ENCODE measurements at places on chromosomes 4 and X.

- DNase-seq, result no peak
Observed at GRCh38 chrX:151239751-151240150, 63.4 kb downstream of the GPR50 start.

GRCh38 chrX:153468008-153468580, 2.3 kb downstream of the HAUS7 start:
- DNase-seq, result no peak

DNA sequence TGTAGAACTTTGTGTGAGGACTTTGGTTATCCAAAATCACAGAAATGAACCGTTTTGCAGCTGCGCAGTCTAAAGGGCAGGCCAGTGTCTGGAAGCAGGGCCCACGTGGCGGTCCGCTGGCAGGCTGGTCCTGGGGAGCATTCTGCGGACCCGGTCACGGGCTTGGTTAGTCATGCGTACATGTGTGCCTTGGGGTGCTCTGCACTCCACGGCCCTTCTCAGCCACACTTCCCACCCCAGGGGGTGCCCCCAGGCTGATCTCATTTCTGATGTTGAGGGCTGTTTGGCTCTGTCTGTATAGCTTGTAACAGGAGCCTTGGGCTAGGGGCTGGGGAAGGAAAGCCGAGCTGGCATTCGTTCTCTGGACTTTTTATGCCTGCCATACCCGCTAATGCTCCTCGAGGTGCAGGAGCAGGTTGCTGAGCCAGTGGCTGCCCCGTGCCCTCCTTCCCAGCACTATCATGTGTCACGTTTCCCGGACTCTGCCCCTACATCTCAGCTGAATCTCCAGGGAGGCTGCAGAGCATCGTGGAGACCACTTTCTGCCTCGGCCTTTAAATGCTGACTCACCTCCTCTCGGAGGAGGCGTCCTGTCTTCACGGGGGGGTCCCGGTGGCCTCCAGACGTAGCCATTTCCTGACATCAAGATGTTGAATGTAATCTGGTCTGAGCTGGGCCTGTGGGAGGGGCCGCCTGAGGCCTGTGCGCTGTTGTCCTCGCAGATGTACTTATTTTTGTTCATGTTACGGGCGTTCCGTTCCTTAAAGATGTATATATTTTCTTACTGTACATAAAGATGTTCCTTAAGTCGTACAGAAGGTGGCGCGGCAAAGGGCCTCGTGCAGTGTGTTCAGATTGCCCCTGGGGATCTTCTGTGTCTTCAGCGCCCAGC, 11.4 kb upstream of the TADA2B start:
- no peak for DNase-seq

- DNase-seq, result no peak
Observed at GRCh38 chrX:67545036-67545821, 1.4 kb downstream of the AR start.

DNA sequence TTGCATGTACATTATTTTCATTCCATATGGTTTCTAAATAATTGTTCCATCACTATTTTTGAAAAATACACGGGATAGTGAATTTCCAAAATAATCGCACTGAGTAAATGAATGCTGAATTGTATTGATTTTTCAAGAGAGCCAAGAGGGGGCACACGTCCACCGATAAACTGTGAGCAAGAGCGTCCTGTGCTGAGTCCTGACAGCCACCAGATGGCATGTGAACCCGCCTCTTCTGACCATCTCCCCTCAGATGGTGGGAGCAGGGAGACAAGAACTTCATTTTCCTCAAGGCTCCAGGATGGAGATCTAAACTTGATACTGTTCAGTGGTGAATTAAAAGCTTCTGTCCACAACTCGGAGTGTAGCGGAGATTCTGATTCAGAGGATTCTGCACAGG, 30.6 kb upstream of the IL9R start:
- peak; percentile 19 for DNase-seq

- DNase-seq, result peak; percentile 33
Observed at GRCh38 chr4:5812506-5813229, 80.2 kb downstream of the CRMP1 start.

DNA sequence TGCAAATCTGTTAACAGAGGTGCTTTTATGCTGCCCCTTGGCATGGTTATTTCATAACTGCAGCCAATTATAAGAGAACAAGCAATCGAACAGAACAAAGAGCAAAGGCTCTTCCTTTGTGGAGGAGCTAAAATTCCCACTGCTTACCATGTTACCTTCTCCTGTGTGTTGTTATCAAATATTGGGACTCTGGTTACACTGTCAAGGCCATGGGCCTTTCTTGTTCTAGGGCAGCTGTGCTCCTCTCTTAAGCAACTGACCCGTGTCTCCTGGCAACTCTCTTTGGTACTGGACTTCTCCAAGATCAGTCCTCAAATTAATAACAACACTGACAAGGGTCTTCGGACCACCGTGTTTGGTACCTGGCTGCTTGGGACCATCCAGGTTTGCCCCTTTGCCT, 12.1 kb upstream of the OPN1LW start:
- no peak for DNase-seq

DNA sequence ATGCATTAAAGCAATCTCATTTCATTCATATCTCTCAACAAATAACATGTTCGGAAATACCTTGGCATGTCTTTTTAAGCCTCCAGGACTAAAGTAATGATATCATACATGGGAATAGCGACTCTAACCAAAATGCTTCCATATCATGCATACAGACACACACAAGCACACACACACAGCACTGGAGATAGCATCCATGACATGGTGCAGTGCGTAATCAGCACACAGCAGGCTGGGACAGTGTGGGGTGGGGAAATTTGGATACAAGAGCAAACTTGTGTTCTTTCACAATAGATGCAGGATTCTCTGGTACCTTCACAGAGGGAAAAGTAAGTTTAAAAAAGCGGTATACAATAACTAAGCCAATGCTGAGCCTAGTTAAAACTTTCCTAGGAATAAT, 132.3 kb upstream of the HPGD start:
- no peak for DNase-seq

GRCh38 chr4:180615746-180616145, 1627.5 kb upstream of the TENM3 start:
- no peak for DNase-seq

DNA sequence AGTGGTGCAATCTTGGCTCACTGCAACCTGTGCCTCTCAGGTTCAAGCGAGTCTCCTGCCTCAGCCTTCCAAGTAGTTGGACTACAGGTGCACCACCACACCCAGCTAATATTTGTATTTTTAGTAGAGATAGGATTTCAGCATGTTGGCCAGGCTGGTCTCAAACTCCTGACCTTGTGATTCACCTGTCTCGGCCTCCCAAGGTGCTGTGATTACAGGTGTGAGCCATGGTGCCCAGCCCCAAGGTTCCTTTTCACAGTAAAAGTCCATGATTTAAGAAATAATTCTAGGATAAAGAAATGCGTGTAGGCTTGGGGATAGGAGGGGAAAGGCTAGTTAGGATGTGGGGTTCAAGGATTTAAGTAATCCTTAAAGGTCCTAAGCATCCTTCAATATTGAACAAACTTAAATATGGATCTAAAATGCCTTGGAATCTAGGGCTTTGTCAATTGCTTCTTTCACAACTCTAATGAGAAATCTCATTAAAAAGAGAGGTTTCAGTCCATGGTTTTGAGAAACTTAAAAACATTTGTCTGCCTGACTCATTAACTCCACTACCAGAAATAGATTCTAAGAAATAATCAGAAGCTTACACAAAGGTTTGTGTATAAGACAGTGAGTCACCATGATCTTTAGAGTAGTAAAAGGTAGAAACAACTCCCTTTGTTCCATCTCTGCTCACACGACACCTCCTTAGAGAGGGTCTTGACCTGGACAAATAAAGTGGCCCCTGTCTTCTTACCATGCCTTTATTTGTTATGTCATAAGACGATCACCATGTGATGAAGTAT, 203.2 kb downstream of the PTTG2 start:
- DNase-seq, result no peak
